ENCODE measurements at places on chromosomes 2 and 18.

DNA sequence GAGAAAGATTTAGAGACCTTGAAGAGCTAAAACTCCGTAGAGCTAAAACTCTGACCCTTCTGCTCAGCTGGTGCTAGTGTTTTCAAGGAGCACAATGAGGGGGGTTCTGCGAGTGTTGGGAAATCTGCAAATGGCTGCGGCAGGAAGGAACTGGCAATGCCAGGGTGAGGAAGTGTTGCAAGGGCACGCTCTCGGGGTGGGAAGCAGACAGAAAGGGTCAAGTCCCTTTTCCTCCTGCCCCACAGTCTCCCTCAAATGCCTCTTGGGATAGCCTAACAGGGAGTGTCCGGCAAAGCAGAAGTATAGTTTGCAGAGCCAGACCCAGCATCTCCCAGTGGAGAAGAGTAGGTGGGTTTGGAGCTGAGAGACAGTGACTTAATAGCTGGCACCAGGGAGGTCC is 60.5 kb downstream of the NCAPH start:
- no peak for DNase-seq

DNA sequence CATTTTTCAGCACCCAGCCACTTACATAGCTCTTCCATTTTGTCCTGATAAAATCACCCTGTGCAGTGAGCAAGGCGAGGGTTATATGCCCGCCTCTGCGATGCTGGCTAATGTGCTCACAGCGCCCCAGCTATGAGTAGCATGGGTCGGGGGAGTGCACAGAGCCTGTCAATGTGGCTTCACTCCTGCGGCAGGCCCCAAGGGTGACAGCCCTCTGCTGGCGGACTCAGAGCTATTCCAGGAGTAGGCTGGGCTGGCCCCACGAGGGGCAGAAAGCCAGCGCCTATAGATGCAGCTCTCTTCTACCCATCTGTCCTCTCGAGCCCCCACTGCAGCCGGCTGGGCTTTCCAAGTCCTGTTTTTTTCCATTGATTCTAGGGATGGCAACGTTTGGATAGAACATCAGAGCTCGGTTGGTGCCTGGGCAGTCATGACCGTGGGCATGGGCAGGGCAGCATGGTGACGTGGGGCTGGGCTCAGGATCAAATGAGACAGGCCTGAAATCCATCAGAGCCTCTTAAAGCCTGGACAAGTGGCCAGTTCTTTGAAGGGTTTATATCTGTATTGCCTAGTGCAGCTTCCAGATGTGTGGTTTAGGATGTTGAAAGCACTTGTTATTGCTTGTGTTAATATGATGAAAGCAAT is 134.7 kb downstream of the MCFD2 start:
- DNase-seq: no peak

- no peak for DNase-seq
These were observed 114.1 kb upstream of the PKDCC start for GRCh38 chr2:41933585-41934320.

GRCh38 chr2:100417711-100418124 is 250 bp upstream of the CHST10 start:
- DNase-seq: no peak

DNA sequence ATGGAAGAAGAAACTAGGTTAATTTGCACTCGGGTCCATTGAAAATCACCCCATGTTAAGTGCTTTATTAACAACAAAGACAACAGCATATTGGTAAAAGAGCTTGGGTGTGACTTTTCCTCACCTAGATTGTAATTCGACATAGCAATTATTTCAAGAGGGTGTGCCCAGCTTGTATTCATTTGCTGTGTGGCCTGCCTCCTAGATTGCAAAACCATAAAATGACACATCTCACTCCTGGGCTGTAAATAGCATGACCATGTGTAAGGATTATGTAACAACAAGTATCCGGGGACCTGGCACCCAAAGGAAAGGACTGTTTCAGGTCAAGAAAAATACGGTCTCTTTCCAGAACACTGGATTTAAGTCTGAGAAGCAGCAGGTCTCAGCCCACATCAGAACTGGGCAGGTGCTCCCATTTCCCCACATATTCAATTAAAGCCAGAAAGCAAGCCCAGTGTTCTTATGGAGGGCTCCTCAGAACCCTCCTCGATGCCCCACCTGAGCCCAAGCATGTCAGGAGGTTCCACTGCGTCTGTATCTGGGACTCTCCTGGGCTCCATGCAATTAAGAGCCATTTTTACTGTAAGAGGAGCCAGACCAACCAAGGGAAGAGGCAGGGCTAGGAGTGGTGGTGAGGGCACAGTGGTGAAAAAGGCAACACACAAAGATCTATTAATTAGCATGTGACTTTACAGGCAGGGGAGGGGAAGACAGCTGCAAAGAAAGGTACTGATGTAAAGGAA is 39.2 kb downstream of the MREG start:
- DNase-seq: no peak

- no peak for DNase-seq
These were observed 201.7 kb downstream of the MREG start for GRCh38 chr2:215811409-215812345.

- DNase-seq: no peak
These were observed 315.6 kb downstream of the INSIG2 start for GRCh38 chr2:118403658-118404451.

DNA sequence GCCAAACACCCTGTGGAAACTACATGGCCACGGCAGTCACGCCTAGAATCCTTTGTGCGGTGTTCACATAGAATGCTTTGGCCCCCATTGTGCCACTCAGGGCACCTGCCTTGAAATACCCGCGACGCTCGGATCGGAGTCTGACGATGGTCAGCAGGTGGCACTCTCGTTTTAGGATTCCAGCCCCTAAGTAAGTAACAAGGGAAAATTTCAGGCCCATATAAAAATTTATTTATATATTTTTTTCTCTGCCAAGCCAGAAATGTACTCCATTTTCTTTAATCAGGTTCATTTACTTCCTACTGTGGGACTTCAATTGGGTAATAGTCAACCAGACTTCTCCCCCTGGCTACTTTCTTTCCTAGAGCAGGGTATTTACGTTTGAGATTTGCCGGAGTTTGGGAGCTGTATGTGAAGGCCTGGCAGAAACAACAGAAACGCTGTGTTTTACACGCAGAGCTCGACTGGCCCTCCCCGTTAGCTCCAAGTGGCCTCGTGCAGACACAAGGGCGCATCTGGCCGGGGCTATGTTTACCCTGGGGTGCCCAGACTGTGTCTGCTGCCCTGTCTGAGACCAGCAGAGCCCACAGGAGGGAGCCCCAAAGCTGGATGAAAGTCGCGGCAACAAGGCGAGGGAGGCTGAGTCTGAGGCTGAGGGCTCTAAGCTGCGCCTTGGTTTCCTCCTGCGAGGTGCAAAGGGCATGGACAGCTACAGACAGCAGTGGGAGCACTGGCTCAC is 41.6 kb downstream of the LRRC30 start:
- DNase-seq: no peak

DNA sequence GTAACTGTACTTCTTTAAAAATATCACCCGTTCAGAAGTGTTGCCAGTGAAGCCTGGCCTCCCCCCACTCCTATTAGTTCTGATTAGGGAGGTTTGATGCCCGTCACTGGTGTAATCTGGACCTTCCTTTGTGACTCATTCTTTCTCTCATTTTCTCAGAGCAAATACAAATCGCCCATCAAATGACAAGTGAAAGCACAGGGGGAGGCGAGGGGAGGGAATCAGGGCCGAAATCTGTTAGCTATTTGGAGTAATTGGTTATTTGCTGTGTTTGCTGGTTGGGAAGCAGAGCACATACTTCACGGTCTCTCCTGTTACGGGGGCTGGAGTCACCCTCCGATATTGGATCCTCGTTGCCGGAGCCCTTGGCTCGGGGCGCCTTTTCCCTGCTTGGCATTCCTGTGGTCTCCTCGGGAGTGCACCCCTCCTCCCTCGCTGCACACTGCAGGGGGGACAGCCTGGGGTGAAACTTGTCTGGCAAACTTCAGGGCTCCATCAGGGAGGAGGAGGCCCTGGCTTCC is 178.1 kb downstream of the DYSF start:
- no peak for DNase-seq
